ENCODE measurements at places on chromosomes 5 and 9. TPM values are rescaled to one million over a fixed set of nuclear protein-coding genes. Genes with fewer than 3 reads are reported as not detected.

The CMYA5 gene
- 0.20 TPM for total RNA-seq

The PCDH1 gene
- total RNA-seq = 0.08 TPM

The SPATA31C1 gene
- 0.10 TPM for total RNA-seq

The GADD45G gene
- 23.5 TPM for total RNA-seq

The CENPH gene
- total RNA-seq = 103 TPM

The PDGFRB gene
- 7.2 TPM for total RNA-seq

The TLX3 gene
- total RNA-seq = 6.9 TPM

Measured in SJCRH30 (cell line).